ENCODE measurements at places on chromosomes 2 and 18.

DNA sequence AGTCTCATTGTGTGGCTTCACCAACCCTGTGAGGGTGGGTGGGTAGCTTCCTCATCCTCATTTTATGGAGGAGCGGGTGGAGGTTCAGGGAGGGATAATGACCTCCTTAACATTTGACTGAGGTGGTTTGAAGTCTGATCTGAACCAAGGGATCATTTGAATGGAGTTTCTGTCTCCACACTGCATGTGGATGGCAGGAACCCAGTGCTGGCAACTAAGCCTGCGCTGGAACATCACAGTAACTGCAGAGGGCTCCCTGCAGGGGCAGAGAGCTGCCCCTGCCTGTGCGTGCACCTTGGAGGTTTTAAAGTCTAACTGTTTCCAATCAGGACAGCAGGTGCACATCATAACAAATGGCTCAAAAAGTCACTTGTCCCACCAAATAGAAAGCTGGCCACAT lies 3.3 kb downstream of the AGAP1 start:
- DNase-seq, result no peak

DNA sequence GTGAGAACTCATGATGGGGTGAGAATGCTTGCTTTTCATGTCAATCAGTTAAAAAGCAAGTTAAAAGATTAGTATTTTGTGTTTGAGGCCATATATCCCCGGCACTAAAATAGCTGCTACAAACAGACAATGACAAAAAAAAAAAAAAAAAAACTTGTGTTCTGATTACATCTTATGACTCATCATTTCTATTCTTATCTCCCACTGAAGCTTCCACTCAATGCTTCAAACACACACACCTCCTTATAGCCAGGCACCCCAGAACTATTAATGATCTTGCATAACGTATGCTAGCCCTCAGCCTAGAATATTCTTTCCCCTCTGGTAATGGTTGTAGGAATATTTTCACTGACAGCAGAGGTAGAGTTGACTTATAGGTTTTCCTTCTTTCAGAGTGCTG lies 778.3 kb downstream of the TRIB2 start:
- DNase-seq, result no peak

DNA sequence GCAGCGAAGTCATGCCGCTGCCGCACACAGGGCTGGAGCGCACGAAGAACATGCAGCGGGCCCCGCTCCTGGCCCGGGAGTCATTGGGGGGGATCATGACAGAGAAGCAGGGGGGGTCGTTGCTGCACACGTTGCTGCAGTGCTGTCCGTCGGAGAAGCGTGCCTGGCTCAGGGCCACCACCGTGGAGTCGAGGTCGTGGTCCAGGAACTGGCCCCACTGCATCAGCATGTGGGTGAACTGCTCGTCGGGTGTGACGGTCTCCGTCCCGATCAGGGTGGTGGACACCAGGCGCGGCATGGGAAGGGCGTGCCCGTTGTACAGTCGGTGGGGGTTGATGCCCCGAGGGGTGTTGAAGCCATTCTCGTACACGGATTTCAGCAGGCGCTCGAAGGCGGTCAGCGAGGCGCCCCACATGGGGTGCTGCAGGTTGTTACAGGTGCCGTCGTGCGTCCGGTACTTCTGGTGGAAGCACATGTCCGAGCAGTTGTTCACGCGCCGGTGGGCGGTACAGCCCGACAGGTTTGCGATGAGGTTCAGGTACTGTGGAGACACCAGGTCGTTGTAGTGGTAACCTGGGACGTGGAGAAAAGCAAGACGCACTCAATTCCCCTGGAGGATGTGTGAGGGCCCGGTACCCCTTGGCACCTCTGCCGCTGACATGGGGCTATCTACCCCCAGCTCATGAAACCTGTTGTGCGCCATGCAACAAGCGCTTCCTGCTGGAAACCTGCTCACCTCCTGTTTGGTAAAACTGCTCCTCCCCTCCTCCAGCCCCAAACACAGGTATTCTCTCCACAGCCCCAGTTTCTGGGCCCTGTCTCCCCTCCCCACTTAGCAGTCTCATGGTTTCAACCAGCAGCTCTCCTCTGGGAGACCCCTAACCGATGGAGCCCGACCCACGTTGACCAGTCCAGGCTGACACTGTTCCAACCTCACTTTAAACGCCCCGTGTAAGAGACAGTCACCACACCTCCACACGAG lies 94.9 kb downstream of the PXDN start:
- DNase-seq, result no peak

- peak; percentile 41 for DNase-seq
Measured at GRCh38 chr2:170155022-170155722, 22.8 kb upstream of the MYO3B start.

DNA sequence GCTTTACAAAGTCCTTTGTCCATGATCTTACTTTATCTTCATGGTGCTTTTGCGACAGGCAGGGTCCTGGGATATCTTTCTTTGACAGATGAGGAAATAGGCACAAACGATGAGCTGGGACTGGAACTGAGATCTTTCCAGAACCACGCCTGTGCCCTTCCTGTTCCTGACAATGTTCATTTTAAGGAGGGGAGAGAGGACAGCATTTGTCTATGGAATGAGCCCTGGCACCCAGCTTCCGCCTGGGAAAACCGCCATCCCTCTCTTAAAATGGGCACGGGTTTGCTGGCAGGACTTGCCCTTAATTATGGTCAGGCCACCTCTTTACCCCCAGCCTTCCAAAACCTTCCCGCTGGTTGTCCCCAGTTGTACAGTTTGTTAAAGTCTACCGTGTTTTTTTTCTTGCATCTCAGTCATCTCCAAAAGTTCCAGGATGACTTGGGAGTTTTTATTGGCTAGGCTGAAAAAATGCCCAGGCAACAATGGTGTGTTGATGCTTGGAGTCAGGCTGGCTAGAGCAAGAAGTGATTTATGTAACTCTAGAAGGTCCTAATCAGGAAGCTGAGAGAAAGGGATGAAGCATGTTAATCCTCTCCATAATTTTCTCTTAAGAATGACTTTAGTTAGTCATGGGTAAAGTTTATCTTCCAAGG lies 264.9 kb upstream of the EPAS1 start:
- DNase-seq, result no peak

Measured in common myeloid progenitor, CD34-positive (primary cell).